Hematopoietic multipotent progenitor cell treated with erythropoietin and hydrocortisone succinate and interleukin-3 and kit ligand, for 4 days (in vitro differentiated cells): ENCODE measurements at places on chromosomes 3 and 15.

DNA sequence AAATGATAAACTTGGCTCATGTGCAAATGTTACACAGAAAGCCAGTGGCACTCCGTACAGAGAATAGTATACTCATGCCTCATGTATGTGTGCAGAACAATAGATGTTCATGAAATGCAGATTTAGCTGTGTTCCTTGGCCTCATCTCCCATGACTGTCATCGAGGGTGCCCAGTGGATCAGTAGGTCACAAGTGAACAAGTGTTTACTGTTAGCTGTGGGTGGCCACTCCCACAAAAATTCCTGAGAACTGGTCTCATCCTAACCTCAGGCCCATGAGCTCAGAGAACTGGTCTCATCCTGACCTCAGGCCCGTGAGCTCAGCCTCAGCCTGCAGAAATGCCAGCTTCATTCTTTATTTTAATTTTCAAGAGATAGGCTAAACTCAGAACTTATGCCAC lies 124.1 kb downstream of the GADL1 start:
- no peak for DNase-seq

DNA sequence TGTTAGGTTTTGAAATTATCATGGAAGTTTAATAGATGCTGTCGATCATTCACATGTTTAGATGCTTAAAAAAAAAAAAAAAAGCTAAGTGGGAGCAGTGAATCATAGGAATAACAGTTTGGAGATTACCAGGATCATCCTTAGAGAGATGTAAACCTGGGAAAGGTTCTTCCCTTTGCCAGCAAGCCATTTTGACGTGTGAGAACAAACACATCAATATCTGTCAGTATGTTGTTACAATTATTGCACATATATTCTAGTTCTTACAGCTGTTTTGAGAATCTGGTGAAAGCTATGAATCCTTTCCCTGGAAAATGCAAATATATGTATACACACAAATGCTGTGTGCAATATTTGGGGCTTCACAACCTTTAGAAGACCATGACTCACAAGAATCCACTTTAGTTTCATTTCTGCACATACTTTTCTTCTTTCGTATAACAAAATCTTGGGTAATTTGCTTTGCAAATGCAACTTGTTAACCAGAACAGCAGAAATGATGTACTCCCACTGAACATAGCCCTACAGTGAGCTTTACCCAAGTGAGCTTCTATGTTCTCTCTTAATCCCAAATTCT lies 12.0 kb downstream of the NFKBIZ start:
- no peak for DNase-seq

- DNase-seq = no peak
Measured at GRCh38 chr15:62419192-62419591, 254.1 kb upstream of the C2CD4B start.

GRCh38 chr15:35979608-35980007 lies 433.6 kb upstream of the DPH6 start:
- no peak for DNase-seq

GRCh38 chr15:62057341-62057980 lies 2.8 kb downstream of the VPS13C start:
- peak; percentile 70 for DNase-seq

- DNase-seq = no peak
Measured at GRCh38 chr3:134132961-134133360, 103.2 kb upstream of the SLCO2A1 start.

- DNase-seq = no peak
Measured at GRCh38 chr3:194956697-194957396, 271.2 kb downstream of the FAM43A start.

DNA sequence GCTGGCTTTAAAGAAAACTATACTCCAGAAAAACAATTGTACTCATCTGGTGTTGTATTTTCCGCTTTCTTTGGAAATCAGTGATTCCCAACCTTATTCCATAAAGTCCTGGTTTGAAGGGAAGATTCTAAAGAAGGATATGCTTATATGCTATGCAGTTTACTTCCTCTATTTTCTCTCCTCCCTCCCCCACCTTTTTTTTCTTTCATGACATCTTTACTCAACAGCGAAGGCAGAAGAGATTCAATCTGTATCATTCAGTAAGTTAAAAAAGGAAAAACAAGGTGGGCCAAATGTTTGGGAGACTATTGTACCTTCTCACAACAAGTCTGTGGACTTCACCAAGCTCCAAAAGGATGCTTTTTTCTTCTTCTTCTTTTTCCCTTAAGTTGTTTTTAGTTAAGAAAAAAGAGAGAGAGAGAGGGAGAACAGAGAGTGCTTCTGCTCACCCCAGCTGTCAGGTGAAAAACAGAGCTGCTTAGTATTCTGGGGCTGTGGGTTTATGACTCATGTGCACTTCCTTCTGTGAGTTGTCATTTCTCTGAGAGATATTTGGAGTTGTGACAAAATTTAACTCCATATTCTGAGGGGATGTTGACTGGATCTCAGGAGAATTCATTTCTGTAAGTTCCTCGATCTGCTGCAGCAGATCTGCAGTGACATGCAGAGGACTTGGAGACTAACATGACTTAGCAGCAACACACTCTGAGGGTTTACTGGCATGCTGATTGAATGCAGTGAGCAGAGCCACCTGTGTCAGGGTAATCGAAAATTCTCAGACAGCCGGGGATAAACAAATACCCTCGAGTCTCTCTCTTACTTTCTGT lies 70.7 kb downstream of the SSR3 start:
- peak; percentile 81 for DNase-seq

DNA sequence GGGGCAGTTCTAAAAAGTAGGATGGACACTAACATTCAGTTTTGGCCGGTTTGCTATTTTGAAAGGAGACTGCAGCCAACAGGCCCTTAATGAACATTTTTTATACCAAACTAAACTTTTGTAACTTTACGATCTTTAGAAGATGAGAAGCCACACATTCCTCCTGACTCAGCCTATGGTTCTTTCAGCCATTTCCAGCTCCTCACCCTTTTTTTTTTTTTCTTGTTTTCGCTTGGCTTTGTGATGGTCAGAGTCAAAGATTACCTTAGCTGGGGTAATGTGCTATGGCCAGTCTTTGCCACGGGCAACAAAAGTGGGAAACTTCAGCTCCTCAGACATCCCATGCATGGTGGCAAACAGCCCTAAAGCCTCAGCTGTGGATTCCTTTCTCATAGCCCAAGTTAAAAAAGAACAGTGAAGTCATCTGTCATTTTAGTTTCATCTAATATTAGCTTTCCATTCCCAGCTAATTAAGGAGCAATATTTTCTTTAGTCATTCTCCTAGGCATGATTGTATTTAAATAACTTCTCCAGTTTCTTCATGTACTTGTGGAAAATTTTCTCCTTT lies 368.7 kb downstream of the MFSD1 start:
- DNase-seq = no peak

- no peak for DNase-seq
Measured at GRCh38 chr3:69806735-69807438, 67.6 kb downstream of the MITF start.

DNA sequence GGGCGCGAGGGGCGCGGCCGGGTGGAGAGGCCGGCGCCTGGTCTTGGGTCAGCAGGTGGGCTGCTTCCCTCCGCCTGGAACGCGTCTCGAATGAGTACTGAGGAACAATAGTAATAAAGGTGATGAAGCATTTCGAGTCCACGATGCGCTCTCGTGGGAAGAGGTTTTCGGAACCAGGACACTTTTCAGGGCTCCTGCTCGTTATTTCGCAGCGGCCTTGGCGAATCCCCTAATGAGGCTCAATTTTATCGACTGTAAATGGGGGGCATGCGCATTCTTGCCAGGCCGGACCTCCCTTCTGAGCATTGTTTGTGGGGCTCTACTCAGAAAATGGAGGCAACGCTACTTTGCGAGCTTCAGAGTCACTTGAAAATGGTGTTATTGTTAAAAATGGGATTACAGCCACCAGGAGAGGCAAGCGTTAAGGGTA lies 1.2 kb downstream of the NR2C2 start:
- no peak for DNase-seq
